Stimulated activated CD4-positive, alpha-beta T cell treated with anti-CD3 and anti-CD28 coated beads, Interleukin-2, amount 100 ng/mL, for 24 hours (primary cell): ENCODE measurements at places on chromosomes 1 and 21.

GRCh38 chr1:159786966-159787365 is 6.2 kb downstream of the DUSP23 start:
- no peak for DNase-seq

DNA sequence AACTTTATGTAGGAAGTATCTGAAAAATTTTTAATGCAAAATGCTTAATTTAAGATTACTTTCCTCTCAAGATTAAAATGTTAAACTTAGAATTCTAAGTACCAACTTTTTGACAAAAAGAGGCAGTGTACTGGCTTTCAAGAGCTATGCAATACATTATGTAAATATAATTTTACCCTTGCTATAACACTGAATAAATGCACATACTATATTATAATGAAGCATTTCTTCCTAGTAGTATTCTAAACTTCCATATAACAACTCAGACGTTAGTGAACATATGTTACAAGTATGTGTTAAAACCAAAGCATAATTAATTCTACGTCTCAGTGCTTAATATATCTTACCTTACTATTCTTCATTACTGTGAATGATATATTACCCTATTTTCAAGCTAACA is 58.5 kb downstream of the RGS21 start:
- no peak for DNase-seq

DNA sequence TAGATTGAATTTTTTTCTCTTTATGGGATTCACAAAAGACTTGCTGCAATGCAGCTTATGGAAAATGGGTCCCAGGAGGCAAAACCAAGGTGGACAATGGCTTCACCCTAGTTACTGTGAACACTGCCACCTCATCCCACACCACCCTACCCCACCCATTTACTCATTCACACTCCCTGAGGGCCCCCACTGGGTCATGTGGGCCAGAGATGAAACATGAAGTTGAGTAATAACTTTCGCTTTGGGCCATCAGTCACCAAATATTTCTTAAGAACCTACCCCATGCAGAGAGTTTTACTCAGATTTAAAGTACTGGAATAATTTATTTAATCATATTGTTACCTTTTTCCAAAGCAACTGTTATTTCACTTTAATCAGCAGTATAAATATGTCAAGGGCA is 191.8 kb downstream of the TPR start:
- peak; percentile 24 for DNase-seq

DNA sequence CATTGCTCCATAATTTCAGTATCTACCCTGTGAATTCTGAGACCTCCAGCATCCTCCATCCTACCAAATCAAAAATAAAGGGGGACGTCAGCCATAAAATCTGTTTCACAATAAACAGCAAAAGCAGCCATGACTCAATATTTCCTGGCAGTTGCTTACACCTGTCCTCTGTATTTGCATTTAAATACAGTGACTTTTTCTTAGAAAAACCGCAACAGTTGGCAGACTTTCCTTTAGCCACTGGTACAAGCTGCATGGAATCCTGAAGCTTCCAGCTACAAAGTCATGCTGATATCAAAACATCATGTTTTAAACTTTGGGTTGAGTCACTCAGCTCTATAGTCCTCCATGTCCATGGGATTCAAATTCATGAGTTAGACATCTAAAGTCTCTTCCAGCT is 278.0 kb upstream of the KAZN start:
- no peak for DNase-seq
